ENCODE measurements at places on chromosomes 7 and 10.

GRCh38 chr10:109740436-109740835 is 182.9 kb downstream of the XPNPEP1 start:
- no peak for DNase-seq

GRCh38 chr7:69517985-69518704 is 80.1 kb upstream of the AUTS2 start:
- DNase-seq: no peak

DNA sequence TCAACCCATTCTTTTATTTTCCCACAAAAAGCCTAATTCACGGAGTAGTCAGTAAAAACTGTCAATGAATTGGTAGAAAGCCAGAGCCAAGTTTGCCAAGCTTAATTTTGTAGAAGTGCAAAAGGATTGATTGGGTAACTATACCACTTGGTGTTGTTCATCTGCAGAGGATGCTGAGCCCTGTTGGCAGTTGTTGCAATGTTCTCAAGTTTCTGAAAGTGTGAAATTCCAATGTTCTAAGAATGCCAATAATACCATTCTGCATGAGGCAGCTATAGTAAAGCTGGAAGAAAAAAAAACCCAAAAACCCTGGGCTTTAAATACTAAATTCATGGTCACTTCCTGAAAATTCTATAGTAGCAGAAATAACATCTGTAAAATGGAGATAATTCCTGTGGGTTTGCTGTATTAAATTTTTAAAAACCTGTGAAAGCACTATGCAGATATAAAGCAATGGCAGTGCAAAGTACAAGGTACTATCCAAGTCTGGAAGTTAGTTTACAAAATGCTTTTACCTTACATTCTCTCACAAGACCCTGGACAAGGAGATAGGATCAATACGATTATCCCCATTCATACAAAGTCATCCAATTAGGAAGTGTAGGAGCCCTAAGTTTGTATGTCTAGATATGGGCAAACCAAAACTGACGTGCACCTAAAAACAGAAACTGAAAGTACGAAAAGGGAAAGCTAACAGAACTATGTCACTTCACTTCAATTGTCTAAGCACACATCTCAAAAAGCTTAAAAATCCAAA is 6.0 kb upstream of the PON1 start:
- DNase-seq: no peak

GRCh38 chr10:36450380-36450779 is 675.0 kb upstream of the ANKRD30A start:
- DNase-seq: peak; percentile 26

DNA sequence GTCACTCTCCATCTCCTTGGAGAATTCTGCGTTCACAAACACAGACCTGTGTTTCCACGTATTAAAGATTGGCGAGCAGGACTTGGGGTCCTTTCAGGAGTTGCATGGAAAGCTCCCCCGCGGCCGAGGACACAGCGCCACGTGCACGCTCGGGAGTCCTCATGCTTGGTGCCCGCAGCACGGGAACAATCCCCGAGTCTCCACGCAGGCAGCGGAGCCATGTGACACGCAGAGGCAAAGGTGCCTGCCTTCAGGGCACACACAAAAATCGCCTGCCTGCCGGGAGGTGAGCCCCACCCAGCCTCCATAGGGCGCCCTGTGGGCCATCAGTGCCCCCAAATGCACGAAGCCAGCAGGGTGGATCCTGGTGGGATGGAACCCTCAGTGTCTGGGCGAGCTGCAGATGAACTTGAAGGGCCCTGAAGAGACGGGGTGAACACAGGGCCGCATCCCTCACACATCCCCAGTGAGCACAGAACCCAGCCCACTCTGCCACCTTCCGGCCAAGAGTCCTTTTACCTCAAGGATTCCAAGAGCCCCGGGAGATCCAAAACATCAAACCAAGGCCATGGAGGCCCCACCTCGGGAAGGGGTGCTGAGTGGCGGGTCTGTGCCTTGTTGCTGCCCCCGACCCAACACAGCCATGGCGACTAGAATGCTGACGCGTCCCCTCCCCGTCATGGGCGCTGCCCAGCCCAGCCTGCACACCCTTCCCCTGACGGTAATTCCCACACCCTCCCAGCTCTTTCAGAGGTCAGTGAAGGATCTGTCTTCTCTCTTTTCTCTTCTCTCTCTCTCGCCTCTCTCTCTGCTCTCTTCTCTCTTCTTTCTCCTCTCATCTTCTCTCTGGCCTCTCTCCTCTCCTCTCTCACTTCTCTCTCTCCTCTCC is 55.9 kb downstream of the CFAP46 start:
- no peak for DNase-seq

- no peak for DNase-seq
Measured at GRCh38 chr10:99595770-99596465, 24.3 kb downstream of the SLC25A28 start.

DNA sequence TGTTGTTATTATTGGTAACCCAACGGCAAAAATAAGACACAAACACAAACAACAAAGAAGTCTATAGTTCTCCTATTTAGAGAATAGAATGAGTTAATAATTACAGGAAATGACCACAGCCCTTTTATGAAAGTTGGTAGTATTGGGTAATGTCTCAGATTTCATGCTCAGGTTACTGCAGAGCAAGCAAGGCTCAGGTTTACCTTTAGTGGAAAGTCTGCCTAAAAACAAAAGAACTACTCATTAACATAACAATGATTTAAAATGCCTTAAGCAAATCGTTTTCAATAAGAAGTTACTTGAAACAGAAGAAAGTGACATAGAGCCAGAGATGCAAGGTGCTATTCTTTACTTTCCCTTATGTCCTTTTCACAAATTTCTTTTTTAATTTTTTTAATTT is 441.2 kb downstream of the PLXDC2 start:
- no peak for DNase-seq

DNA sequence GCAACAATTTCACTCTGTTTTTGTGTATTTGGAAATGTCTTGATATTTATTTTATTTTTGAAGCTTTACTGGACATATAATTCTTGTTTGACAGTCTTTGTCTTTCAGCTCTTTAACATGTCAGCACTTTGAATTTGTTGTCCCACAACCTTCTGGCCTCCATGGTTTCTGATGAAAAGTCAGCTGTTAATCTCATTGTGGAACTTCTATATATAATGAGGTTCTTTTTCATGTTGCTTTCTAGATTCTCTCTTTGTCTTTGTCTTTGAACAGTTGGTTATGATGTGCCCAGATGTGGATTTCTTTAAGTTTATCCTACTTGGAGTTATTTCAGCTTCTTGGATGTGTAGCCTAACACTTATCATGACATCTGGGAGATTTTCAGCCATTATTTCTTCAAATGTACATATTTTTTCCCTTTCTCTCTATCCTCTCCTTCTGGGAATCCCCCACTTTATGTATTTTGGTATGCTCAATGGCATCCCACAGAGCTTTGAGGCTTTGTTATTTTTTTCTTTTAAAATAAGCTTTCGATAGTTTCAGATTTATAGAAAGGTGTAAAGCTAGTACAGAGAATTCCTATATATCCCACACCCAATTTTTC is 9.5 kb upstream of the LMTK2 start:
- no peak for DNase-seq

DNA sequence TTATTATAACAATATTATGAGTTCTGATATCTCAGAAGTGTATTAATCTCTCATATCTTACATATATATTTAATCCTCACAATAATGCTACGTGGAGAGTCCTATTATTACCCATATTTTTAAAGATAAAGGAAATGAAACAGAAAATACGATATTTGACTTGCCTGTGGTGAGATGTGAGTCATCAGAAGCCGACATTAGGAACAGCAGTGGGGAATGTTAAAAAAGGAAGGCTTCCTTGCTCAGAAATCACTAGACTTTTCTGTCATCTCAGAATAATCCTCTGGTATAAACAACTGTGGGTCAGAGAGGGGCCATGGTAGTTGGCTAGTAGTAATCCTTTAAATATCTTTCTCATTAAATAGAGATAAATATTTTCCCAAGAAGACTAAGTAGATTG is 402.3 kb upstream of the PCDH15 start:
- DNase-seq: no peak

GRCh38 chr7:16918288-16918895 is 36.6 kb upstream of the AGR3 start:
- DNase-seq: peak; percentile 16

- DNase-seq: no peak
Measured at GRCh38 chr10:115167751-115168150, 74.6 kb downstream of the ATRNL1 start.
